Ureter (tissue), 1 donor: ENCODE measurements at places on chromosomes 3 and 15. TPM values are rescaled to one million over a fixed set of nuclear protein-coding genes. Genes with fewer than 3 reads are reported as not detected.

The GASK1A gene
- total RNA-seq: 14.6 TPM

The GOLGA6B gene
- total RNA-seq: 0.36 TPM

The IL20RB gene
- total RNA-seq: 4.3 TPM

The TM2D3 gene
- 46.6 TPM for total RNA-seq

The IL17RC gene
- total RNA-seq: 34.0 TPM

The GP5 gene
- total RNA-seq: 0.21 TPM

The GRAMD2A gene
- 3.1 TPM for total RNA-seq

The ACKR4 gene
- 10.4 TPM for total RNA-seq

The LRRC34 gene
- total RNA-seq: 4.5 TPM

The CAPN3 gene
- total RNA-seq: 18.9 TPM

The AGTR1 gene
- 4.6 TPM for total RNA-seq

The C3orf85 gene
- total RNA-seq: not detected

The CLCN2 gene
- 11.7 TPM for total RNA-seq

The UCN2 gene
- 1.5 TPM for total RNA-seq

The ZNF80 gene
- not detected for total RNA-seq

The EPHA3 gene
- 11.4 TPM for total RNA-seq

The SHC4 gene
- 0.55 TPM for total RNA-seq

The GALNT15 gene
- 15.5 TPM for total RNA-seq

The NMNAT3 gene
- total RNA-seq: 9.4 TPM

The MYEF2 gene
- total RNA-seq: 20.1 TPM

The CA12 gene
- 114 TPM for total RNA-seq

The DAZL gene
- total RNA-seq: not detected

The MYH15 gene
- total RNA-seq: 0.52 TPM

The ARGFX gene
- total RNA-seq: not detected

The CPA3 gene
- 10.5 TPM for total RNA-seq
